ENCODE measurements at places on chromosomes 11 and 22. TPM values are rescaled to one million over a fixed set of nuclear protein-coding genes. Genes with fewer than 3 reads are reported as not detected.

GRCh38 chr11:134132808-134133207 lies 63.9 kb downstream of the JAM3 start:
- H3K27ac ChIP-seq: no peak overlapping the region
- no peak for DNase-seq
- H3K4me1 ChIP-seq: peaks cover 2% of the 10 kb centered on the region
- no peaks in the 10 kb centered on the region for H3K27me3 ChIP-seq
- no peak overlapping the region for H3K4me3 ChIP-seq
- peaks cover 14% of the 10 kb centered on the region for H3K36me3 ChIP-seq

The GUCY1A2 gene
- total RNA-seq: 38.5 TPM

DNA sequence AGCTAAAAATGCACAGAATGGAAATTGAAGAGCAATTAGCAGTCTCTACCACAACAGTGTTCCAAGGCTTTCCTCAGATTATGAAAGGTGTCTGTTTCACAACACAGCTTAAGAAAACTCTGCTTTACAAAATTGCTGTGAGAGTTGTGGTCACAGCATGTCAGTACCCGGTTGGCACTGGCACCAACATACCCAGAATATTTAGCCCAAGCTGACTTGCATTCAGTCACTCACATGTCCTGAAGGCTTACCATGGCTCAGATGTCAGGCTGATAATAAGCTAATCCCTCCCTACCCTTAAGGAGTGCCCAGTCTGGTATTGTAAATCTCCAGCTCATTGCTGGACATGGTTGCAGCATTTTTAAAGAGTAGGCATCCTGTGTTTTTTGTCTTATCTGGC lies 14.9 kb downstream of the NCR3LG1 start:
- H3K36me3 ChIP-seq: peaks cover 24% of the 10 kb centered on the region
- no peak overlapping the region for H3K4me3 ChIP-seq
- no peaks in the 10 kb centered on the region for H3K4me1 ChIP-seq
- no peaks in the 10 kb centered on the region for H3K27me3 ChIP-seq

DNA sequence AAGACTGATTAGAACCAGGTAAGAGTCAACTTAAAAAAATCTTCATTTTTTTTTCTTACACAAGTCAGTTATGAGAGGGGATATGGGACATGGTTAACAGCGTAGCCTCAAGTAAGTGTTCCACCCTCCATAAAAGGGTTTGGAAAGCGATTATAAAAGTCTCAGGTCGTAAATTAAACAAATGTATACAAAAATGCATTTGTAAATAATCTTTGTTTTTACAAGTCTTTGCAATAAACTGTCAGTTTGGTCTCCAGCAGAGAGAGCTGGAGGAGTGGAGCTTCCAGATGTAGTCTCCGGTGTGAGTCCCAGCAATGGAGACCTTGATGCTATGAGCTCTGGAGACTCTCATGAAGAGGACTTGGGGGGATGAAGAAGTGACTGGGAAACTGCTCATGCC lies 99.8 kb upstream of the TP53AIP1 start:
- peaks cover 28% of the 10 kb centered on the region for H3K36me3 ChIP-seq
- H3K4me3 ChIP-seq: no peak overlapping the region
- no peaks in the 10 kb centered on the region for H3K27me3 ChIP-seq
- no peak overlapping the region for H3K27ac ChIP-seq
- no peak for DNase-seq

GRCh38 chr22:50577987-50578775 lies at the start of gene CPT1B:
TSS of gene CPT1B (minus strand) at chr22:50578427. CDS start at chr22:50577915, 512 bp downstream.
- no peak within 1 kb of the TSS for H3K4me3 ChIP-seq
- H3K36me3 ChIP-seq: peaks cover 3% of the 10 kb centered on the region
- H3K27ac ChIP-seq: no peak within 1 kb of the TSS
- H3K27me3 ChIP-seq: no peaks in the 10 kb centered on the region

All from progenitor cell of endocrine pancreas (in vitro differentiated cells).